Stimulated activated naive B cell treated with anti-CD40 and anti-IgM and Interleukin-4, amounts not matched to agents 10 μg/mL and 1 μg/mL and 100 μg/mL, for 72 hours (primary cell): ENCODE measurements at places on chromosomes 3 and 15.

DNA sequence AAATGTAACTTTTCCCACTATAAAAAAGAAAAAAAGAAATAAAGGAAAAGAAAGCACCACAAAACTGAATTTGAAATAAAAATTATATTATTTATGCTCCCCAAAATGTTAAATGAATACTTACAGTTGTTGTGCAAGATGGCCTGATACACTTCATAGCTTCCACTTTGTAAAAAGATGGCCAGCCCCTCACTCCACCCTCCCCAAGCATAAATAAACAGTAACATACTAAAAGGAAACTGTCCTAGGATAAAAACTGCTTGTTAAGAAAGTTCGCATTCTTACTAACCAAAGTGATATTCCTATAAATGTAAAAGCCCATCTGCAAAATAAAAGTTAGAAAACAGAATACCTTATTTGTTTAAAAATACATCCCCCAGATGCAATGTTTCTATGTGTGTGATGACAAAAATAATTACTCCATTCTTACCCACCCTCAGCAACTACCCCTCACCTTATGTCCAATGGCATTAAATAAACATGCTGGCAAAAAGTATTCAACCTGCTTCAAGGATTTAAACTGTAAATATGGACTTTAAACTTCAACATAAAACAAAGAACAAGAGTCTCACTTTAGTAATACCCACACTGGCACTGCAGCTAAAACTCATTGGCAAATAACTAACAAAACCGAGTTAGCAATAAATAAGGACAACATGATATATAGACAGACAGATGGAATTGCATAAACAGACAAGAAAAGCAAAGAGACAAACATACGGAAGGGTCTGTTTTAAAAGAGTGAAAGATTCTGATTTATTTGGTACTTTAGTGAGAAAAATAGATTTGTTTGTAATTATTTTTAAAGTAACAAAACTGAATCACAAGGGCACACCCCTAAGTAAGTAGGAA is 47.7 kb downstream of the ZBTB20 start:
- DNase-seq, result no peak

GRCh38 chr3:4866866-4867265 is 112.4 kb upstream of the BHLHE40 start:
- DNase-seq, result no peak

DNA sequence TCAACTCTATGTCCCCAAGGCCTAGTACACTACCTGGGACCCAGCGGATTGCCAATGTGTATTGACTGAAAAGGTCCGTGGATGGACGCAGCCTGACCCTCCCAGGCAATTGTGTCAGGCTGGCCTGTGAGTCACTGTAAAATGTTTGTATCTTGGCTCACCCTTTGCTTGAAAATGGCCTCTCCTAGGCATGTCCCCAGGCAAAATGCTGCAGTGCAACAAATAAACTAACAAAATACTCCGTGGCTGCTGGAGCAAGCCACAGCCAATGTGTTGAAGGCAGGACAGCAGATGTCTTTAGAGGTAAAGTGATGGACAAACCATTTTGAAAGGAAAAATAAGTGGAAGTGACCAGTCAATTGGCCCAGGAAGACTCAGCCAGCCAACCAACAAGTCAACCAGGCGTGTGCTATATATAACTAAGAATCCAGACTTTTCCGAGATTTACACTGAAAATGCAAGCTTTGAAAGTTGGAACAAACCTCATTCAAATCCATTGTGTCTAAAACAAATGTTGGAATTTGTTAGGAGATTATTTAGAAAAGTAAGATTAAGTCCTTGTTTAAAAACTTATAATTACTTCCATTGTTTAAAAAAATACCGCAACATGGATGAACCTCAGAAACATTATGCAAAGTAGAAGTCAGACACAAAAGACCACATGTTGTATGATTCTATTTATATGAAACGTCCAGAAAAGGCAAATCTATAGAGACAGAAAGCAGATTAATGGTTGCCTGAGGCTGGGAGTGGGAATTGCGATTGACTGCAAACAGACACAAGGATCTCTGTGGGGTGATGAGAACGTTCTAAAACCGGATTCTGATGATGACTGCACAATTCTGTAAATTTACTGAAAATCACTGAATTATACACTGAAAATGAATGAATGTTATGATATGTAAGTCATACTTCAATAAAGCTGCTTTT is 191.2 kb downstream of the TLE3 start:
- no peak for DNase-seq

- no peak for DNase-seq
Measured at GRCh38 chr3:106814231-106814630, 563.0 kb upstream of the CCDC54 start.

DNA sequence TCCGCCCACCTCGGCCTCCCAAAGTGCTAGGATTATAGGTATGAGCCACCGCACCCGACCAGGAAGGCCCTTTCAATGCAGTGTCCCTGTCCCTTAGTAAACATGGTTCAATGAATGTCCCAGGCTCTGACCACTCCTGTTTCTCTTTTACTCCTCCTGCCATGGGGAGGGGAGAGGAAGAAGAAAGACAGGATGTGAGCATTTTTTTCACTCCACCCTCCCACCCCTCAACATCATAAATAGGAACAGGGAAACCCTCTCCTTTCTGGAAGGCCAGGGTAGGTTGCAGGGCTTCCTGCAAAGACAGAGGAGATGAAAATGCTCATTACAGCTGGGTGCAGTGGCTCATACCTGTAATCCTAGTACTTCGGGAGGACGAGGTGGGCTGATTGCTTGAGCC is 7.5 kb upstream of the TATDN2 start:
- no peak for DNase-seq

DNA sequence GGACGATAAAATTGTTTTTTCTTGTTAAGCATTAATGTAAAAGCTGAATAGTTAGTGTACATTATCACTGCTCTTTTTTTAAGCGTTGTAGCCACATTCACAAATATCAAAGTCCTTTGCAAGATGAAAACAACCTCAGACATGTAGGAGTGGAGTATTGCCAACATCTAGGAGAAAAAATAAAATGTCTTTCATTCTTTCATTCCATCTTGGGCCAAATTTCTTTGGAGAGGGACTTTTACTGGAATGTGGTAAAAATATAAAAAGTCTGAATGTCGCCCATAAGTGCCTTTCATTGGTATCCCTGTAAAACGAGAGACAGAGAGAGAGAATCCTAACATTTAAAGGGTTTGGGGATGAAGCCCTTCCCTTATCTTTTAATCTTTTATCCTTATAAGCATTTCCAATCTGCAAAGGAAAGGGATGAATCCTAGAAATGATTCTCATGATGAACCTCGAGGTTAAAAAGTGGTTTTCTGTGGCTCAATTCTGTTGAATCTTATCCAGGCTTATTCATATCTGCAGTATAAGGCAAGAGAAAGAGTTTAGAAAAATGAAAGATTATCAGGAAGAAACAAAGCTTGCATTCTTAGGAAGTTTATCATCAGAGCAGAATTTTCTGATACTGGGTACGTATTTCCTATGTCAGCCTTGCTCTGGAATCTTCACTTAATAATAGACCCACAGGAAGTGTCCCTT is 1031.7 kb downstream of the MCTP2 start:
- DNase-seq, result no peak

DNA sequence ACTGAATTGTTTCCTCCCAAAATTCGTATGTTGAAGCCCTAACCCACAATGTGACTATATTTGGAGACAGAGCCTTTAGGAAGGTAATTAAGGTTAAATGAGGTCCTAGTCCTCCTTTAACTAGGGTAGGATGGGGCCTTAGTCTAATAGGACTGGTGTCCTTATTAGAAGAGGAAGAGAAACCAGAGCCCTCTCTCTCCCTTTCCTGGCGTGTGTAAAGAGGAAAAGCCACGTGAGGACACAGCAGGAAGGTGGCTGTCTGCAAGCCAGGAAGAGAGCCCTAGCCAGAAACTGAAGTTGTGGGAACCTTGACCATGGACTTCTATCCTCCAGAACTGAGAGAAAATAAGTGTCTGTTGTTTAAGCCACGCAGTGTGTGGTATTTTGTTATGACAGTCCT is 94.3 kb downstream of the OXNAD1 start:
- no peak for DNase-seq

GRCh38 chr3:106609666-106610301 is 741.0 kb upstream of the CBLB start:
- DNase-seq, result peak; percentile 36

GRCh38 chr3:53815067-53815466 is 31.2 kb downstream of the CHDH start:
- no peak for DNase-seq

DNA sequence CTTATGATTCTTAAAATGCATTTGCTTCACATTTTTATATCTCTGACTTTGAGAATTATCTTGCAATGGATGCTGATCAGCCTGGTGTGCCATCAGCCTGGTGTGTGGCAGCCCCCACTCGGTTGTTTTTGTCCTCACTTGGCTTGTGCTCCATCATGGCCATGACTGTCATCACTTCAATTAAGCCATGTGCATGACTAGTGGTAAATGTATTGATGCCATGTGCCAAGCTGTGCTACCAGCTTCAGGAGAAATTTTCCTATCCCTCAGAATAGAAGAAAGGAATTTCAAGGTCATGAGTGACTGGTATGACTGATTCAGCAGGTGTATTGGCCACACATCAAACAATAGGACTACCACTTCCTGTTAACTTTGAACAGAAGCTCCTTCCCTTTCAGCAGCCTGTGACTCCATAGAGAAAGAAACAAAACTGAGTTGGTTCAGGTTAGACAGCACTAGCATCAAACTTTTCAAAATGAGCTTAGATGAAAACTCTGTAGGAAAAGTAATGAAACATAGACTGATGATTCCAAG is 251.7 kb downstream of the GRM7 start:
- DNase-seq, result no peak

GRCh38 chr3:30661098-30661873 is 54.9 kb downstream of the TGFBR2 start:
- DNase-seq, result no peak

DNA sequence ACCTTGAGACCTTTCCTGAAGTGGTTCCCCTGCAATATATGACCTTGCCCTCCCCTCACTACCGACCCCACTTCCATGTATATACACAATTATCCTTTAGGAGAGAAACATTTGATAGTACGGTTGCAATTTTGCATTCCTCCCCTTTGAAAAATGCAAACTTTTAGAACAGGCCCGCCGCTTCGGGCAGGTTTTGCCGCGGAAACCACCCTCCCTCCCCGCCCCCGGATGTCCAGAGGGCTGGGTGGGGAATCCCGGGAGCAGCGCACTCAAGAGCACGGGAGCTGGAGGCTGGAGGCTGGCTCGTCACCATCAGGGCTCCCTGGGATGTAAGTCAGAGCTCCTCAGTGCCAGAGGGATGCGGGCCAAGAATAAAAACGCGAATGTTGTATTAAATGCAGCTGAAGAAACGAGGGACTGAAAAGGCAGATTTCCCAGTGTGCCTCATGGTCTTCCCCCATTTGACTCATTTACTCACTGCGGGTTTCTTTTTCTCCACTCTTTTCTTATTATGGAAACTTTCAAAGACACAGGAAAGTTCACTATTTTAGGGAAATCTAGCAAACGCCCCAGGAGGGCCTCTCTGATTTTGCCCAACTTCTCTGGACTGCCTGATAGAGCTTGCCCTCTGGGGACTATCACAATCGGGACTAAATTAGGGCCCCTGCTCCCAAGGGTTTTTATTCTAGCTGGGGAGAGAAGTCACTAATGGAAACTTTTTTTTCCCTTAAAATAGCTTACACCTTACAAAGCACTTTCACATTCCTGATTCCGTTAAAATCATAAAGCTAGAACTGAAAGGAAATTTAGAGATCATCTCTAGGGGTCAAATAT is 2.9 kb upstream of the USP3 start:
- no peak for DNase-seq

- no peak for DNase-seq
Measured at GRCh38 chr15:65328506-65329287, 24.2 kb downstream of the RNU5B-1 start.

GRCh38 chr15:101063212-101063611 is 144.1 kb downstream of the LRRK1 start:
- DNase-seq, result no peak

- DNase-seq, result no peak
Measured at GRCh38 chr3:177932346-177932745, 603.9 kb upstream of the KCNMB2 start.

- no peak for DNase-seq
Measured at GRCh38 chr3:171092467-171092911, 66.0 kb upstream of the SLC2A2 start.

DNA sequence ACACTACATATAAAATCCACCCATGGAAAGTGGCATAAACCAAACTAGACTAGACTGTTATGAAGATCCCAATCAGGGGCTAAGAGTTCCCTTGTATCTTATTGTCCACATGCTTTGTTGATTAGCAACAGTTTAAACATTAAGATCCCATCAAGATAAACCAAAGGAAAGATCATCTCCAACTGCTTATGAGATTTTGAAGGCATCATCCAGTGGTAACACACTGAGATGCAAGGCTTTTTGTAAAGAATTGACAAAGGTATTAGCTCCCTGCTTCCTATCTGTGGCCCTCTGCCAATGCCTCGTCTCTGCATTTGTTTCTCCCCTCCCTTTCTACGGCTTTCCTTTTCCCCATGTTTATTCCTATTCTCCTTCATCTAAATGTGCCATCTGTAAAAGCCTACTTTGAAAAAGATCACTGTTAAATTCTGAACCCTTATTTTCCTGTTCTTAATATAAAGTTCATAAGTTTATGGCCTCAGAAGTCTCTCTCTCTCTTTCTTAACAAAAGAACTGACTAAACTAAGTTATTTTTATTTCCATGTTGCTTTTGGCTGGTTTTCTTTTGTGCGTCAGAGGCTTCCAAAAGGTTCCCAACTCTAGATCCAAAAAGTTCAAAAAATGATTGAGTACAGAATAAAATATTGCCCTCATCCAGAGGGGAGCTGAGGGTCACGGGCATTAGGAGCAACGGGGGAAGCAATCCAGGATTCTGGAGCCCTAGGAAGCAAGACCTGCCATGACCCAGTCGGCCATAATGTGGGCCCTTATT is 5.5 kb downstream of the PLD1 start:
- DNase-seq, result no peak

DNA sequence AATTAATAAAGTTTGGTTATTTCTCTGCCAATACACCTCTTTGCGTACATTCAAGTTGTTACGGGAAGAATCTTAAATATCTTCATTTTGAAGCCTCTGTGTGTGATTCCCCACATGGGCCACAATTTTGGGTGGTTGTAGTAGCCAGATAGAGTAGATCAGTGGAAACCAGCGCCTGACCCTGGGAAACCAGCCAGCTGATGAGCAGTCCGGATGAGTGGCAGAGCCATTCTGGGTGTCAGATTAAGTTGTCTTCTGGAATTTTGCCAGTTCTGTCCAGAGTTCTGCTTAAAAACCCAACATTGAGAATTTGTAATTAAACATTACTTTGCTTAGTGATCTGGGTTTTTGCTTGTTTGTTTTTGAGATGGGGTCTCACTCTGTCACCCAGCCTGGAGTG is 49.7 kb downstream of the MRPS25 start:
- DNase-seq, result no peak

- DNase-seq, result no peak
Measured at GRCh38 chr3:2041931-2042330, 56.7 kb upstream of the CNTN4 start.
